Umbilical cord (tissue), 2 donors: ENCODE measurements at places on chromosomes 2 and 18.
A peak's percentile ranks its signal among the peaks of the same experiment; 100 is the strongest.

GRCh38 chr2:114065731-114066130, 175.8 kb downstream of the ACTR3 start:
- DNase-seq: no peak

DNA sequence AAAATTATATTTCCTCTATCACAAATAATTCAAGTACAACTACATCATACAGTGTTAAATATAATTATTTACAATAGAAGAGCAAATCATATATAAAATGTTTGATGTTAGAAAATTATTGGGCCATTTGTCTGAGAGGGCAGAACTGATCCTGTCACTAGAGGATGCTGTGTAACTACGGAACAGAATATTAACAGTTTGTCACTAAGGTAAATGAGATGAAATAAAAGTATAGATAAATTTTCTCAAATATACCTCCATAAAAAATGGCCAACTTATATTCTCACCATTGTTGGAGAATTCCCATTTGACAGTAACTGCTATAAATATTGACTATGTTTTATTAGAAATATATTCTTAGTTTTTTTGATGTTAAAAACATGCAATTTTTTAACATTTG, 1067.4 kb upstream of the DDX18 start:
- no peak for DNase-seq

- DNase-seq: no peak
These were observed 1.7 kb upstream of the LCLAT1 start for GRCh38 chr2:30445266-30445821.

DNA sequence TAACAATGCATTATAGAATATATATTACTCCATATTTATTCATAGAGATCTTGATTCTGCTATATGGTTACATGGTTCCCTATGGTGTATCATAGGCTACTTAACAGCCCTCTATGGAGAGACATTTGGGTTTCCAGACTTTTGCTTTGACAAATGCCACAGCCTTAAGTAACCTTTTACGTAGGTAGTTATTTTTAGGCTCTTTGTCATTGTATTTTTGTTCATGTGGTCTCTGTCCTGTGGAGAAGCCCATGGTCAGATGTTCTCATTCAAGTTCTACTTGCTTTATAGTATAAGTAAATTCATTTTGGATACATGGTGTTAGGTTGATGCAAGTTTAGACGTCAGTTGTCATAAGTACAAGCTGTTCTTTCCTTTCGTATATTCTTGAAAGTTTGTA, 275.2 kb upstream of the THSD7B start:
- no peak for DNase-seq

- DNase-seq: no peak
These were observed 503.6 kb upstream of the SYT4 start for GRCh38 chr18:43780782-43781340.

GRCh38 chr2:174662459-174662858, 64.9 kb upstream of the WIPF1 start:
- DNase-seq: peak; percentile 28

DNA sequence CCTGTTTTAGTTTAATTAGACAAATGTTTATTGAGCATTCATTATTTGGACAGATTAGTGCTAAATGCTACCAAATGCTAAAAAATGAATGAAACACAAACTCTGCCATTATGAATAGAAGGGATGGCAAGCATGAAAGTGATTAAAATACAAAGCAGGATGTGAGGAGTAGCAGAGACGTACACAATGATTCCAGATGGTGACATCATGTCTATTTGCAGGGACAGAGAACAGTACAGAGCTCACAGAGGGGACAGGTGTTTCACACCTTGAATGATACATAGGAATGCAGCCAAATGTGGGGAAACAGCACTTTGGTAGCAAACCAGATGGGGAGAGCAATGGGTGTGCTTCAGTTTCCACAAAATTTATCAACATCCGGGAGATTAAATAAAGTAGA, 76.3 kb downstream of the CD226 start:
- DNase-seq: no peak

DNA sequence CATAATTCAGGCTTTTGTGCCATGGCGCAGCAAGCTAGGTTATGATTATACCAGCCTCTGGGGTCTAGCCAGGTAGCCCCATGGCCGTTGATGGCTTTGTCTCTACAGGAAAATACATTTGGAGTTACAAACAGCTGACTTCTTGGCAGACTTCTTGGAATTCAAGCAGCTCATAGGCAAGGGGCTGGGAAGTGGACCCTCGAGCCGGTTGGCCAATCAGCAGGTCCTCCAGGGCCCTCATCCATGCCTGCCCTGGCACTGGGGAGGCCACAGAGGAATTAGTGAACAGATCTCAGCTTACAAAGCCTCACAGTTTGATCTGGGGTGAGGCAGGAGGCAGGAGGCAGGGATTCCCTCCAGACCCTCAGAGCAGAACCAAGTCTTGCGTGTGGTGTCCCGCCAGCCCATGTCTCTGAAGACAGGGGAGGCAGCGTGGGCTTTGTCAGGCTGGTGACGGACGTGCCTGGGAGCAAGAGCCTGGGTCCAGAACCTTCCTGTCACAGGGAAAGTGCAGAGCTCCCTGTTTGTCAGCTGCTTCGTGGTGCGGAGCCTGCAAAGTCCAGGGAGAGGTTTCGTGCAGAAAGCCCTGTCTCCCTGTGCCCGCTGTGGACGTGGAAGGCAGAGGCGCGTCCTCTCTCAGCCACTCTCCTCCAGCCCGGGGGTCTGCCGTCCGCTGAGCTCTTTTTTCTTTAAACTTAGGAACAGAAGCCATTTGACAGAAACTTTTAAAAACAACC, 131.7 kb downstream of the KLHL29 start:
- DNase-seq: no peak

DNA sequence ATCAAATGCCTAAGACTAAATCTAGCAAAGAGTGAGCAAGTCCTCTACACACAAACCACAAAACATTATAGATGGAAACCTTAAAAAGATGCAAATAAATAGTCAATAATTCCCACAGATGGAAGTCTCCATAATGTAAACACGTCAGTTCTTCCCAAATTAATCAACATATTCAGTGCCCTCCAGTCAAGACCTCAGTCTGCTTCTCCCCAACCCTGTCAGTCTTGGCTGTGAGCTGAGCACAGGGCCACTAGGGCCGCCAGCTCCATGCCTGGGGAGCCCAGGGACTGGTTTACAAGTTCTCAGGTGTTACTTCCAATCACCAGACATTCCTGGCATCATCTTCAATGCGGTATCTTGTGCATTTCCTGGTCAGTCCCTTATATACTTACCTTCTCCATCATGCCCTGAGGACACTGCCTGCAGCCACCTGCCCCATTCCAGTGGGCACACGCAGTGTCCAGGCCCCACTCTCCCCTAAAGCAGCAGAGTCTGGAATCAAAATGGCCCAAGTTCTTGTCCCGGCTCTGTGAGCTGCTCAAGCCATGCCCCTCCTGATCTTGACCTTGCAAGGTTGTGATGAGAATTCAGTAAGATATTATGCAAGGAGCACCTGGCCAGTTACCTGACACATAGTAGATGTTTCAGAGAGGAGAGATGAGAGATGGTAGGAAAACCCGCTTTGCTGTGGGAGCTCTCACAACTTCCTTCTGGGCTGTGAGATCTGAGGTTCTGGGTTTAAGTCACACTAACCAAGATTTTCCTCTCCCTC, 207.9 kb upstream of the RAB6C start:
- DNase-seq: no peak

DNA sequence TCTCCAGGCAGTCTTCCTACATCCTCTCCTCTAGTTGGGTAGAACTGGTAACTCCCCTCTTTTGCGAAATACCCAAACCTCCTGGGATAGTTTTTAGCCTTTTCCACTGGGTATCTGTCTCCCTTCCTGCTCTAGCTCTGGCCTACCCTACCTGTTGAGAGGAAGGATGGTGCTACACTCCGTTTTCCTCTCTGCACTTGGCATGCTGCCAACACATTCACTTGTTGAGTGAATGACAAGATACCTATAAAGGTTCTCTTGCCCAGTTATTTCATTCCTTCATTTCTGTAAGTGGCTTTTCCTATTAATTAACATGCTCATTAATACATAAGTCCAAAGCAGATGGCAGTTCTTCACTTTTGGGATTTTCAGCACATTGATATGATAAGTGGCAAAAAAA, 293.8 kb downstream of the CNTNAP5 start:
- no peak for DNase-seq

DNA sequence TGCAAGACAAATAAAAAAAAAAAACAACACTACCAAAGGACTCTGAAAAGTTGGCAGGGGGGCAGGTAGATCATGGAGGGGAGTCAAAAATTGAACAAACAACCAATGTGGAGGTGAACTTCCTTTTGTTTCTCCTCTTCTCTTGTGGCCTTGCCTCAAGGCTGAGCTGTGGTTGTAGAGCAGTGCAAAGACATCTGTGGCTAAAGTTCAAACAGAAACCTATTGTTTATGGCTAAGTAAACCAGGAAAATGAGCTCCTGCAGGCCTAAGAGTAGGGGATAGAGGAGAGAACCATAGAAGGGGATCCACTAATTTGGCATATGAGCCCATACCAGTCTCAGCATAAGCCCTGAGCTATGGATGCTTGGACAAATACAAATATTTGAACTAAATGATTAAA, 40.2 kb upstream of the EGR4 start:
- no peak for DNase-seq

GRCh38 chr2:32977228-32977758, 30.5 kb downstream of the LTBP1 start:
- DNase-seq: peak; percentile 21

DNA sequence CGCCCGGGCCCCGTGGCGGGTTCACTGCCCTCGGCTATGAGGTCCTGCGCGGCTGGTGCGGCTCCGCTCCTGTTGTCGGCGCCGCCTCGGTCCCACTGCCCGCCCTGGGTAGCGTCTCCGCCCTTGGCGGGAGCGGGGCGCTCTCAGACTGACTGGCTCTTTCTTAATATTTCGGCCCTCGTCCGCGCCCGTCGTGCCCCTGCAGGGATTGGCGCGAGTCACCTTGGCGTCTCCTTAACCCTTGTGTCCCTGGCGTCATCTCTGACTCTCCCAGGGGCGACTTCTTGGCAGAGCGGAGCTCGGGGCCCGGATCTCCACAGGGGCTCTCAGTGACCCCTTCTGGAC, 1.3 kb downstream of the PTMA start:
- peak; percentile 42 for DNase-seq

GRCh38 chr2:45707006-45707405, 55.5 kb downstream of the PRKCE start:
- DNase-seq: no peak

DNA sequence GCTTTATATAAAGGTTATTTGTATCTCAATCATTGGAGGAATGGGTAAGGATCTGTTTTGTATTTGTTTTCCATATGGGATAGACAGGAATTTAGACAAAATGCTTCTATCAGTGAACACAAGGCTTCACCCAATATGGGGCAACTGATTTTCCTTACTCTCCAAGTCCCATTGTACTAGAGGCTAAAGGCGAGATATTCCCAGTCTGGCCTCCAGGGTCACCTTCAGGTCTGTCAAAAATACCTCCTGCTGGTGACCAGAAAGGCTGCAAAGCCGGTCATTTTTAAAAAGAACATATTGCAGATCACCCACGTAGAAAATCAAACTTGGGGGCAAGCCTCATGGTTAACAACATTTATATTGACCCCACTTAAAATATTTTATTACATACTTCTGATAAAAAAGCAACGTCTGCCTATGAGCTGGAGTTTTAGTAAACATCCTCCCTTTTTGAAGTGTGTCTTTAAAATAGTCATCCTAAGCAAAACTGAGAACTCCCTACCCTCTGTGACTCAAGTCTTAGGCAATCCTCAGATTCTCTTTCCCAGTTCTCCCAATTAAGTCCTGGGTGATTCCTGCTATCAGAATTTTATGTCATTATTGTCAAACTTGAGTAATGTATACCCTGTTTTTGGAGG, 276.6 kb downstream of the MREG start:
- DNase-seq: peak; percentile 40

DNA sequence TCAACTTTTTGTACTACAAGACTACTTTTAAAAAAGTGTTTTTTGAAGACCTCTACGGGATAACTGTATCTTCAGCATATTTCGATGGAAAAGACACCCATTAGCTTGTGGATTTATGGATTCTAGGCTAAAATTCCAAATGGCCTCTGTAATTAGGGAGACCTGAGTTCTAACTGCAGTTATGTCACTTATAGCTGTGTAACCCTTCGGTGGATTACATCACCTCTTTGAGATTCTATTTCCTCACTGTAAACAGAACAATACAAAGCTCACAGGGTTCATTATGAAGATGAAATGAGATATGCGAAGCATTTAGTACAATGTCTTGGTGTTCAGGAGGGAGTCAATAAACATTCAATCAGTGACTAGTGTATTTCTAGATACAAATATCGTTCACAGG, 24.2 kb downstream of the LMAN2L start:
- no peak for DNase-seq

GRCh38 chr2:142165790-142166189, 35.0 kb upstream of the LRP1B start:
- no peak for DNase-seq

- DNase-seq: no peak
These were observed 76.8 kb downstream of the CALCRL start for GRCh38 chr2:187371221-187371620.

DNA sequence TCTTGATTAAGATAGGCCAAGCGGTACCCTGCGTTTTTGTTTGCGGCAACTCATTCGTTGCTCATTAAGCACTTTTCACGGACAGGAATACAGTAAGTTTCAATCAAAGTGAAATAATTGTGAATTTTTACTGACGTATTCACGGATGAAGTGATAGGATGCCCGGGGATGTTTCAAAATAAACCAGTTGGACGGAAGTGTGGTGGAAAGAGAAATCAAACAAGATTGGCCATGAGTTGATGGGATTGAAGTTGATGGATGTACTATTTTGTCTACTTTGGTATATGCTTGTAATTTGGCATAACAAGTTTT, 481 bp downstream of the TMEM177 start:
- no peak for DNase-seq

GRCh38 chr2:28048341-28048740, 157.8 kb downstream of the BABAM2 start:
- no peak for DNase-seq

GRCh38 chr2:202005272-202005887, 28.3 kb upstream of the FZD7 start:
- no peak for DNase-seq

- DNase-seq: peak; percentile 76
These were observed 1.2 kb upstream of the RAB12 start for GRCh38 chr18:8607776-8608742.

GRCh38 chr2:45825001-45825651, 173.7 kb downstream of the PRKCE start:
- no peak for DNase-seq

GRCh38 chr2:152716805-152717227, 445 bp downstream of the PRPF40A start:
- no peak for DNase-seq

DNA sequence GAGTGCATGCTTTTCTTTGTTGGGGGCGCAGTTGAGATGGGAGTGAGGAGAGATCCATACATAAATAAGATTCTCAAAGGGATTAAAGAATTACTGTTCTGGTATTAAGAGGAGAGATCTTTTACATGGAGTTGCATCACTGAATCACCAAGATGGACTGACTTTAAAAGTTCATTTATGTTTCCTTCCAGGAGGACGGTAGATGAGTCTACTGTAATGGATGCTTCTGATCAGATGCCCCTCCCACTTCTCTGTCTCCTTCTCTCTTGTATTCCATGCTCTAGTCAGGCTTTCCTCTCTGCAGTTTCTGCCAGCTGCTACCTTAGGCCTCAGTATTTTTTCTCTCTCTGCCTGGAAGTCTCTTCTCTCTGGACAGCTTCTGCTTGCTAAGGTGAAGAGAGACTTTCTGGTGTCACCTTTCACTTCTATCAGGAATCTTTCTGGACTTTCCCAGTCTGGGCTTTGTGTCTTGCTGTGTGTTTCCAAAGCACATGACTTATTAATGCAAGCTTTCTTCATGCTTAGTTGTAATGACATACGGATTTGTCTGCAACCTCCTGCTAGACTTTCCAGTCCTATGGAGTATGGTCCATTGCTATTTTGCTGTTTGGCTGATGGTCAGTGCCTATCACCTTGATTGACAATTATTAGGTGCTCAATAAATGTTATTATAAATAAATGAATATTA, 23.6 kb downstream of the FAM171B start:
- DNase-seq: peak; percentile 5
